ENCODE measurements at places on chromosomes 16 and 17. TPM values are rescaled to one million over a fixed set of nuclear protein-coding genes. Genes with fewer than 3 reads are reported as not detected.
A peak's percentile ranks its signal among the peaks of the same experiment; 100 is the strongest.

- H3K27me3 ChIP-seq, result no peaks in the 10 kb centered on the region
- H3K4me3 ChIP-seq, result no peak overlapping the region
- peaks cover 4% of the 10 kb centered on the region for H3K4me1 ChIP-seq
These were observed 25.1 kb downstream of the AKAP1 start for GRCh38 chr17:57110152-57110542.

GRCh38 chr16:56357241-56357764, 68.0 kb downstream of the AMFR start:
- H3K4me3 ChIP-seq, result peak overlapping the region; percentile 74
- DNase-seq, result no peak
- no peaks in the 10 kb centered on the region for H3K27me3 ChIP-seq
- H3K36me3 ChIP-seq, result peaks cover 2% of the 10 kb centered on the region
- peaks cover 31% of the 10 kb centered on the region for H3K4me1 ChIP-seq

DNA sequence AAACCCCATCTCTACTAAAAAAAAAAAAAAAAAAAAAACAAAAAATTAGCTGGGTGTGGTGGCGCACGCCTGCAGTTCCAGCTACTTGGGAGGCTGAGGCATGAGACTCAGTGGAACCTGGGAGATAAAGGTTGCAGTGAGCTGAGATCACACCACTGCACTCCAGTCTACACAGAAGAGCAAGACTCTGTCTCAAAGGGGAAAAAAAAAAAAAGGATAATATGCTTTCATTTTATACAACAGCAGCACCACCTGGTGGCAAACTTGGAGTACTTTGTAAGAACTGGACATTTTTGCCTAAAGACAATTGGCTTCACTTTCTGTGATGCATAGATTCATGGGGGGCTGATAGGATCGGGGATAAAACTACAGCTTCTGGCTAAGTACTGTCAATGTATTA, 8.5 kb downstream of the CHTF8 start:
- H3K27ac ChIP-seq, result no peak overlapping the region
- H3K36me3 ChIP-seq, result peaks cover 10% of the 10 kb centered on the region
- no peaks in the 10 kb centered on the region for H3K27me3 ChIP-seq
- no peak overlapping the region for H3K4me3 ChIP-seq
- H3K4me1 ChIP-seq, result peaks cover 2% of the 10 kb centered on the region

Gene ITGB4
- 5.2 TPM for total RNA-seq

Gene KRT17
- total RNA-seq, result 183 TPM

Gene DNASE1L2
- total RNA-seq, result 1.2 TPM
